H9 (cell line): ENCODE measurements at places on chromosomes 5 and 9.

DNA sequence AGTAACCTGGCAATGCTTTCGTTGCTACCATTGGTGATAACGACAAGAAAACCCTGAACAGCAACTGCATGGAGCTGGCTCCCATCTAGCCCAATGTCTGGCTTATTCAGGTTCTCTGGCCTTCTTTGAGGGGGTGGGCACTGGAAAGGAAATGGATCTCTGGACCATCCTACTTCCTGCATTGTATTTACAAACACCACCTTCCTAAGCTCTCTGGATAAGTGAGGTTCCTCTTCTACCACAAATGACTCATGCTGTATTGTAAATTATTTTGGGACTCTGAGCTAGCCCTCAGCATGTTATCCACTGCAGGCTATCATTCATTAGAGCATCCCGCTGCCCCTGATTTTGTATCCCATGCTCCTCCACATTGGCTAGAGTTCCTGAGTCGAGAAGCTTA lies 136.9 kb upstream of the KLF9 start:
- no peak for DNase-seq

DNA sequence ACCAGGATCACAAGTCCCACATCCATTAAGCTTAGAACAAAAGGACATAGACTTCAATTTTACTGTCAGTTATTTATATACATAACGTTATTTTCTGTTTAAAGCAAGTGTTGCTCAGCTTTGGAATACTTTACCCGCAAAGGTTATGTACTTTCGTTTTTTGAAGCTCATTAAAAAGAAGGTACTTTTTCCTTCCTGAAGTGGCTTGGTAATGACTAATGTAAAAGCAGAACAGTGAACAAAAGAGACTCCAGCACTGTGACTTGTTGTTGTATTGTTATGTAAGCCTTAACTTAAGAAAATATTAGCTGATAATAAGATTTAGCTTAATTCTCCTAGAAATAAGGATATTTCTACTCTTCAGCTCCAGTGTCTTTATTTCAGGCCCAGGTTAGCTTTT lies 97.3 kb upstream of the SLCO6A1 start:
- no peak for DNase-seq

GRCh38 chr5:140151144-140152021 lies 23.6 kb upstream of the CYSTM1 start:
- DNase-seq, result no peak

DNA sequence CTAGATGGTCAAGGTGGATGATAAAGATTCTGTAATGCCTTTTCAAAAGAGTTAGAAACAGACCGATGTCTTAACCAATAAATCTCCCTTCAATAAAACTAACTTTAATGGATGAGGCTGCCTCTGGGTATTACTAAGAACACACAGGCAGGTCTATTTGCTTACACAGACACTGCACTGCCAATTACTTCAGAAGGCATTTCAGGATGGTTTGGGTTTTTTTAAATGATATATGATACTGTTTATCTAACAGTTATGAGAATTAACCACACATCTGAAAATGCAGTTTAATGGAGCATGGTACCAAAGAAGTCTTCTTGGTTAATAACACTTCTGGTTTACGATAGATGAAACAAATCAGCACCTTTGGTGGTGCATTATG lies 367.9 kb upstream of the GRAMD2B start:
- DNase-seq, result no peak

GRCh38 chr5:179836225-179837019 lies 15.7 kb downstream of the SQSTM1 start:
- no peak for DNase-seq

GRCh38 chr5:78699552-78700153 lies 51.1 kb upstream of the LHFPL2 start:
- DNase-seq, result no peak

- no peak for DNase-seq
Observed at GRCh38 chr9:37953775-37954437, 50.0 kb upstream of the SLC25A51 start.

DNA sequence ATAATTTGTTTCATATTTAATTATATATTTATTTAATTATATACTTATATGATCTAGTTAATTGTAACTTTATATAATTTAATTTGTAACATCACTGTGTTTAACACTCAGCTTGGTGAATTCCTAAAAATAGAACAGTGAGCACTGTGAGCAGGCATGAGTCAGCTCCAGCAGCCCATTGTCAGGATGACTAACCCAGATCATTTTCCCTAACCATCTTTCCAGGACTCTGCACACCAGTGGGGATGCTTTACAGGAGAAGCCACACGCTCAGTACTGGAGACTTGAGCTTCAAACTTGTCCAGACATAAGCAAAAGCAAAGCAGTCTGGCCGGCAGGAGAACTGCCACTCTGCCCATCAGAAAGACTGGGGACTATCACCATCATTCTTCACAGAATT lies 446.2 kb upstream of the TRPC7 start:
- no peak for DNase-seq

DNA sequence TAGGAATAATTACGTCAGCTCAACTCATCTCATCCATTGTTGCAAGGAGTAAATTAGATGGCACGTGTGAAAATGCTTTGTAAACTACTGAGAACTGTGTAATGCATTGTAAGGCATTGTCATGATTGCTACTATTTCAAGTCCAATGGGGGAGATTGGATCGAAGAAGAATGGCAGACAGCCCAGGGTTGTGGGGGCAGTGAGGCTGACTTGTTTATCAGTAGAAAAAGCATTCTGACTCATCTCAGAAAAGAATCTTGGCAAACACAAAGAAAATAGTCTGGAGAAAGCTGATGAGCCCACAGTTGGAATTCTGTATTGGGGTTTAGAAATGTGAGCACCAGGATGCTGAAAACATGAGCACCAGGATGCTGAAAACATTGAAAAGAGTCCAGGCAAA lies 28.0 kb upstream of the DAP start:
- no peak for DNase-seq

GRCh38 chr9:112361601-112362000 lies 18.3 kb upstream of the HSDL2 start:
- no peak for DNase-seq

GRCh38 chr9:37936965-37937364 lies 33.0 kb upstream of the SLC25A51 start:
- no peak for DNase-seq
